Stimulated activated CD8-positive, alpha-beta memory T cell treated with anti-CD3 and anti-CD28 coated beads, Interleukin-7, amount 100 ng/mL, for 48 hours (primary cell): ENCODE measurements at places on chromosomes 6 and 20.

GRCh38 chr20:19070026-19070425 lies 142.4 kb upstream of the SLC24A3 start:
- no peak for DNase-seq

GRCh38 chr6:41374618-41375590 lies 39.5 kb downstream of the NCR2 start:
- DNase-seq: no peak

DNA sequence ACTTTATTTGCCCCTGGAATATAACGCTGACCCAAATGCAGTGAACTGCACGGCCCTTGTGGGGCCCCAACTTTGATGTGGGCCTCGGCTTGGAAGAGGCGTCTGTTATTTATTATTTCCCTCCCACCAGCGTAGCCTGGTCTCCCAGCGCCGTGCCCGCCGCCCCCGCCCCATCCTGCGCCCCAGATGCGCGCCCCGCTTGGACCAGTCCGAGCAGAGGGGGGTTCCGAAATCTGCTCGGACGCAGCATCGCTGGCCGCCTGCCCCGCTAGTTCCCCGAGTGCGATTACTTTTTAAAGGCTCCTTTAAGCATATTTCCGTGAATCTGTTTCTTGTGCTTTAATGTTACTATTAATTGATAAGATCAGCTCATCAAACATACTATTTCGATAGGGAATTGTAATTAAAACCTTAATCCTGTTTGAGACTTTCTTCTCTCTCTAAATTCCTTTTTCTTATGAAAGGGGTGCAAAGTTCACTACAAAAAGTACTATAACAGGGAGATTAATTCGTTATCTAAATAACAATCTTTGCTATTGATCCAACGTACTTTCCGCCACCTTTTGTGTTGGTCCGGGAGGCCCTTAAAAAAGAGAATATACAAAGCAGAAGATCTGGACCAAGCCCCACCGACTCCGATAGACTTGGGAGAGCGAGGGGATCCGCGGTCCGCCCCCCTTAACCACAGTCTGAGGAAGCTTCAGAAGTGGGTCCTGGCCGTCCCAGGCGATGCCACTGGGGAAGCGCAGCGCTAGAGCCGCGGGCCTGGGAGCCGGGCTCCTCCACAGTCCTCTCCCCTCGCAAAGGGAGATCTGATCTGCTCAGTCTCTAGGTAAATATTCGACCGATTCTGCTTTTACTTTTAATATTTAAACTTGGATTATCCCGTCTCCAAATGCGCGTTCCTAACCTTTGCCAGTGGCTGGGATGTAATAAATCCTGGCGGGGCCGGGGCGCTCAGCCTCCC lies 10.2 kb downstream of the POU3F2 start:
- no peak for DNase-seq

GRCh38 chr6:150876598-150876997 lies 11.1 kb downstream of the MTHFD1L start:
- DNase-seq: no peak

- no peak for DNase-seq
Observed at GRCh38 chr20:43040427-43040826, 149.3 kb downstream of the PTPRT start.

GRCh38 chr6:136963259-136963658 lies 41.2 kb downstream of the SLC35D3 start:
- no peak for DNase-seq

DNA sequence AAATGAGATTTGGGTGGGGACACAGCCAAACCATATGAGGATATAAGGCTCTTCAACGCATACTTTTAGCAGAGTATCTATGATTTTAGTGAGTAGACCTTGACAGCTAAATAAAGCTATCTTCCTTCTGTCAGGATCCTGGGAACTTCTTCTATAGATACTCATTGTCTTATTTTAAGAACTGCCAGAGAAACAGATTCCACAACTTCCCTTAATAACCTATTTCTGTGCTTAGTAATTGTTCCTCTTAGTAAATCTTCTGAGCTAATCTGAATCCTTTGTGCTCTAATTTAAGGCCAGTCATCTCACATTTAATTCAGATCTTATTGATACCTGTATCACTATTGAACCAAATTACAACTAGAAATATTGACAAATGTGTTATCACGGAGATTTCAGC lies 64.0 kb upstream of the CEP85L start:
- no peak for DNase-seq

GRCh38 chr20:45853484-45853883 lies 3.7 kb downstream of the ACOT8 start:
- no peak for DNase-seq

GRCh38 chr6:154862536-154862935 lies 129.3 kb downstream of the SCAF8 start:
- no peak for DNase-seq

- DNase-seq: no peak
Observed at GRCh38 chr6:8441452-8441851, 6.1 kb upstream of the SLC35B3 start.

DNA sequence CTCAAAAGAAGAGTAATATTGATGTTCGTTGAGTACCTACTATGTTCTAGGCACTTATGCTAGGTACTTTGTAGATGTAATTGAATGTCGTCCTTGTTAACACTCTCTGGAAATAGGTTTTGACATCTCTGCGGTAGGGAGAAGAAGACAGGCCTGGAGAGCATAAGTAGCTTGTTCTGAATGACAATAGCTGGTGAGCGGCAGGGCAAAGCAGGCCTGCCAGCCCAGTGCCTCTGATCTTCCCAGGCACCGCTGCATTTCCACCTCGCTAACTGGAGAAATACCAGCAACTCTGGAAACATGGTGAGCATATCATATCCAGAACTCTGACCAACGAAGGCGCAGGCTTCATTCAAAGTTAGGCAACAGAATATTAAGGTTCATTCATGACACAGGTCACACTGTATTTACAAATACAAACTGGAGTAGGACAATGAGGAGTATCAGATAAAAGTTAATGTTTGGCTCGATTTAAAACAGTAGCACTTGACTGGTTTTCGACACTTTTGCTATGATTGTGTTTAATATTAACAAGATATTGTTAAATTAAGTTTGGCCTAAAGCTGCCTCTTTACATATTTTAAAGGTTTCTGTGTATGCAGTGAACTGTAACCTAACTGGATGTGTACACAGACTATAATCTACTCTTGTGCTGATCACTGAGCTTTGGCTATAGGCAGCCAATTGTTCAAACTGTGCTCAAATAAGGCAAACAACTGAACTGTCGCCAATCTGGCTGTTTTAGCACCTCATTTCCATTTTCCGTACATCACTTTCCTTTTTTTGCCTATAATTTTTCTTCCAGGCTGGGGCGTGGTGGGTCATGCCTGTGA lies 54.1 kb downstream of the PPP1R3G start:
- no peak for DNase-seq

GRCh38 chr20:59207742-59208357 lies 44.2 kb downstream of the ZNF831 start:
- DNase-seq: peak; percentile 53

DNA sequence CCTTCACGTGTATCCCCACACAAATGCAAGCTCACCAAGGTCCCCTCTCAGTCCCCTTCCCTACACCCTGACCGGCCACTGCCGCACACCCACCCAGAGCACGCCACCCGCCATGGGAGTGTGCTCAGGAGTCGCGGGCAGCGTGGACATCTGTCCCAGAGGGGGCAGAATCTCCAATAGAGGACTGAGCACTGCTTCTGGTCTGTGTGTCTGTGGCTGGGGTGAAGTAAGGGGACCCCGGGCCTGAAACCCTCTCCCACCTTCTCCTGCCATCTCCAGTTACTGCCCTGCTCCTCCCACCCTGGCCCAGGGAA lies 8.3 kb downstream of the MYL9 start:
- no peak for DNase-seq

DNA sequence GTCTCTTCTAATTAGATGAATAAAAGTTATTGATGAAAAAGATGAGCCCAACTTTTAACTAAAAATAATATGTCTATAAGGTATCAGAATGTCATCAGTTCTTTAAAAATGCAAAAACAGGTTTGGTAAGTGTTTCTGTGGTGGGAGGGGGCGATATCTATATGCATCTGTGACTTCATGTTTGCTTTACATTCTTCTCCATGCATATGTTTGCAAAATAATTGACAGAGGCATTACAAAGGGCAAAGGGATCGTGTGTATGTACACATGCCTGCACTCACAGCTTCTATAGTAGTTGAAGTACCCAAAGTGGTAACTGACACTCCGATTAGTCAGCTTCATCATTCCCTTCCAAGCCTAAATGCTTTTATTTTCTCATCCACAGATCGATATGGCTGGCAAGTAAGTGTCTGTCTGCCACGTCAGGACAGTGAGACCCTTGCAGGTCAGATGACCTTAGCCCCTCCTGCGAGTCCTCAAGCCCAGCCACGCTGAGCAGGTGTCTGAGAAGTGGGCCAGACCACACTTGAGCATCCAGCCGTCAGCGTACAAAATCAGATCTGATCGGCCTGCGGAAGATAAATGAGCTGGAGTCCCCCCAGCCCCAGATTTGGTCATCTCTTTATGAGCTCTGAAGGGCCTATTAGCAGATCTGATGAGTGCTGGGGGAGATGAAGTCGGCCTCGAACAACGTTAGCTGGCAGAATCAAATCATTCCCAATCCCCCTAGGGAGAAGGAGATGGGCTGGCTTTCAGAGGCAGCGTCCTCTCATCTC lies 369.1 kb downstream of the MAFB start:
- DNase-seq: no peak

DNA sequence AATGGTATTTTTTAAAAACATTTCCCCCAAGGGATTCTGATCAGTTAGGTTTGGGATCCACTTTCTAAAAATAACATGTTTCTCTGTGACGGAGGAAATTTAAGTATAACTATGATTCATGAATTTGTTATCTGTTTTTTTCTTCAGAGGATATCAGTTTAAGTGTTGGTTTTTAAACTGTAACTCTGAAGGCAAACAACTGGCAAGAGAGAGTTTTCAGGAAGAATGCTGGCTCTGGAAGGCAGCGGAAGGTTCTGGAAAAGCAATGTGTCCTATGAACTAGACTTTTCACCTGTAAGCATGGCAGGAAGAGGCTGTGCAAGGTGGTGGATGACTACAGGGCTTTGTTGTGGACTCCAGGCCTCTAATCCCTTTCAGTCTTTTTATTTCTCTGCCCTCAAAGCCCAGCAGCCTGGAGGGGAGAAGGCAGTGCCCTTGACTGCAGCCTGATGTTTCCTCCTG lies 153.1 kb downstream of the GMPR start:
- DNase-seq: no peak

DNA sequence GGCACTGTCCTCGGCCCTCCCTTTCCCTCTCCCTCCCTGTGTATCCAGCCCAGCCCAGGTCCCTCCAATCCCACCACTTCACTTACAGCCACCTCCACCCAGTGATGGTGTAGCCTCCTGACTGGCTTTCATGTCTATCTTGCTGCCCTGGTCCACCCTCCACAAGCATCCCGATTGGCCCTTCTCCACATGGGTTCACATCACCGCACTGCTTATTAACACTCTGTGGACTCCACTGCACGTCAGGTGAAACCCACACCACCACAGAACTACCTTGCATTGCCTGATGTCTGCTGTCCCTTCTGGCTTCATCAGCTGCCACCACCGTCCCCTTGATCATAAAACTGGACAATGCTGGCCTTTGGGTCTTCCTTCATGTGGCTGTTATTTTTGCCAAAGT lies 220.4 kb upstream of the ARID1B start:
- DNase-seq: no peak

DNA sequence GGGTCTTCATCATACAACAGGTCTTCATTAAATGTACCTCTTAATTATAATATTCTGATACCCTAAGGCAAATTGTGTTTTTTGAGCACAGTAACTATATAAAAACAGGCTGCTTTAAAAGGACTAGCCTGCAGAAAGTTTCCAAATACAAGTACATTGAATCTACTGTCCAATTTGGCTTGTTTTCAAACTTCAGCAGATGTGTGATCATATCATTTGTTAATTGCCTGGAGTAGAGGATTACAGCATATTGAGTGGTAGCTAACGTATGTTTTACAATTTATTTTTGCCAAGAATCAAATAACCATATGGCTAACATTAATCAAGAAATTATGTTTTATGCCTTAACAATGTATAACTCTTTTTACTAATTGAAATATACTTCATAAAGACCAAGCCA lies 12.6 kb downstream of the TINAG start:
- DNase-seq: no peak

DNA sequence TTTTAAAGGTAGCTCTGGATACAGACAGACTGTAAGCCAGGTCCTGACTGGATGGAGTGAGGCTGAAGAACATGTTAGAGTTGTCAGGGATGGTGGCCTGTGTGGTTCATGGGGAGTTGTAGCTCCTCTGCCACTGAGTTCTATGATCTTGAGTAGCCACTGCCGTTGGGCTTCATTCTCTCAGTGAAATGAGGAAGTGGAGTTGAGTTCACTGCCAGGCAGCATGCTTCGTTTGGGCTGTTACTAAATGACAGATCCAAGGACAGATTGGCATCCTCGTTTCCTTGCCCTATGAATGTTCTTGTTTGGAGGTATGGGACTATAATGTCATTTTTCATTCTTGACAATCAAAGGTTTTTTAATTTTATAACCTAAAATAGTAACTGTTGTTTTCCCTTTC lies 37.2 kb downstream of the SCAND1 start:
- no peak for DNase-seq

DNA sequence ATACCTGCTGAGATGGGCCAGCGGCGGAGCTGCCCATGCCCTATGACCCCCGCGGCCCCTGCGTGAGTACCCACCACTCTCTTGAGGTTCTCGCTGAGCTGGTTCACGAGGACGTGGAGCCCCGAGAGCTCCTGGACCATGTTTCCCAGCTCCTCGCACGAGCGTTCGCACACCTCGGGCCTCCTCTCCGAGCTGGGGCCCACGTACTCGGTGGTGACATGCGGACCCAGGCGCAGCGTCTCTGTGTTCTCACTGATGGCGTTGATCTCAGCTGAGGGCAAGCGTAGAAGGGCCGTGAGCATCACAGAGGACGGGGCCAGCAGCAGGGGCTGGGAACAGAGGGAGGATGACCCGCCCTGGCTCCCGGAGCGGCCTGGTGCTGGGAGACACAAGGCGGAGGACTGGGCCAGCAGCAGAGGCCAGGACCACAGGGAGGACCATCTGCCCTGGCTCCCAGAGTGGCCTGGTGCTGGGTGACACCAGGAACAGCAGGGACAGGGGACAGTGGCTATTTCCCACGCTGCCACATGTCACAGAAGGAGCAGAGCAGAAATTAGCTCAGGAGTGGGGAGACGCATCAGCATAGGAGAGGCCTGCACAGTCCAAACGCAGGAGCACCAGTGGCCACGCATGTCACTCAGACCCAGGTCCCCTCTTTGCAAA lies 11.8 kb downstream of the THBS2 start:
- no peak for DNase-seq
